CD4-positive, CD25-positive, alpha-beta regulatory T cell (primary cell): ENCODE measurements at places on chromosomes 5 and 9. TPM values are rescaled to one million over a fixed set of nuclear protein-coding genes. Genes with fewer than 3 reads are reported as not detected.

DNA sequence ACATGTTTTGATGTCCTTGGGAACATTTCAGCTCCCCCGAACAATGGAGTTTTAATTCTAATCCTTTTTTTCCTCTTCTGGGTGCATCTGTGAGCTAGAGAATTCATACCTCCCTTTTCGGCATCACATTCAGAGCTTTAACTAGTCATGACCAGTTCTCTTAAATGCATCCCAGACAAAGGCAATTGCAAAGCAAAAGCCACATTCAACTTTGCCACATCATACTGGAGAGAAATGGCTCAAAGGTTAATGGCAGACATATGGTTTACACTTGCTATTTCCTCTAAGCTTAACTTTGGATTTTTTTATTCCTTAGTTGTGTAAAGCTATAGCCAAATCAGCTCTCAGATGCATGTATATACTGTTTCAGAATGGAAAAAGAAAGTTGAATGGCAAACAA lies 153.3 kb downstream of the ESM1 start:
- H3K27ac ChIP-seq, result no peak overlapping the region
- H3K27me3 ChIP-seq, result peaks cover 2% of the 10 kb centered on the region
- no peak for DNase-seq
- no peak overlapping the region for H3K4me3 ChIP-seq

GZMA gene
- 22.6 TPM for total RNA-seq

- H3K27me3 ChIP-seq, result peaks cover 11% of the 10 kb centered on the region
- H3K4me3 ChIP-seq, result no peak overlapping the region
- no peak for DNase-seq
- H3K36me3 ChIP-seq, result no peaks in the 10 kb centered on the region
- no peaks in the 10 kb centered on the region for H3K4me1 ChIP-seq
- no peak overlapping the region for H3K27ac ChIP-seq
Observed at GRCh38 chr9:93860694-93861658, 94.2 kb downstream of the BARX1 start.

DNA sequence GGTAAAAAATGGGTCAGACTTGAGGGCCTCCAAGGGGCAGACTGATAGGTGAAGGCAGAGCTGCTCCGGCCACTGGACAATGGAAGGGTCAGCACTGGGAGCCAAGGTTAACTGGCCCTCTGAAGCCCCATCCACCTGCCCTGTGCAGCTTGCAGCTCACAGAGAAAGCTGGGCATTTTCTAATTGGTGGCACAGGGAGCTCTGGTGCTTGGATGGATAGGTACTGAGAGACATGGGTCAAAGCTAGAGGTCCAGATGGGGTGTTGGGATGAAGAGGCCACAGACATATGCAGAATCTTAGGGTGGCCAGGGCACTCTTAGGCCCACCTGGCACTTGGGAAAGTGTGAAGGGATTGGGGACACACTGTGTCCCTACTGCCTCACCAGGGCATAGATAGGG lies 29.5 kb upstream of the SARDH start:
- H3K27ac ChIP-seq, result no peak overlapping the region
- no peak overlapping the region for H3K4me3 ChIP-seq
- no peak for DNase-seq
- no peaks in the 10 kb centered on the region for H3K4me1 ChIP-seq

- no peaks in the 10 kb centered on the region for H3K4me1 ChIP-seq
- H3K27me3 ChIP-seq, result no peaks in the 10 kb centered on the region
- H3K36me3 ChIP-seq, result no peaks in the 10 kb centered on the region
- H3K4me3 ChIP-seq, result no peak overlapping the region
- DNase-seq, result no peak
- H3K27ac ChIP-seq, result no peak overlapping the region
Observed at GRCh38 chr9:72917892-72918509, 34.9 kb downstream of the ALDH1A1 start.

GRCh38 chr5:157214415-157214814 lies 33.8 kb downstream of the ITK start:
- no peak for DNase-seq
- H3K27ac ChIP-seq, result peak overlapping the region; percentile 73
- peak overlapping the region; percentile 56 for H3K4me3 ChIP-seq
- no peaks in the 10 kb centered on the region for H3K27me3 ChIP-seq
- H3K4me1 ChIP-seq, result peaks cover 83% of the 10 kb centered on the region
